ENCODE measurements at places on chromosomes 7 and 10. TPM values are rescaled to one million over a fixed set of nuclear protein-coding genes. Genes with fewer than 3 reads are reported as not detected.

GRCh38 chr7:153638821-153639435 is 413.3 kb upstream of the DPP6 start:
- no peak for DNase-seq

DNA sequence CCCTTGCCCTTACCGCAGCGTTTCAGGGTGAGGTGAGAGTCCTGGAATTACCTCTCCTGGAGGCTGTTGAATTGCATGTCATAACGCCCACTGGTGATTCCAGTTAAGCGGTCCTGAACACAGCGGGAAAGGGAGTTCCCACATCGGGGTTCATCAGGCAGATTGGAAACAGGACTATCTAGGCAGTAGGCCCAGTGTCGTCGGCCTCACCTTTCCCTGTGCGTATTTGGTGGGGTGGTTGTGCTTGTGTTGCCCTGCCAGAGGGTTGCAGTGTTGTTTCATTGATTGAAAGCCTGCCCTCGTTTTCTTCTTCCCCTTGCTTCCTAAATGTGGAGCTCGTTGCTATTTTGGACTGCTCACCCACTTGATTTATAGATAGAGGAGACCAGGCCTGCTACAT is 10.6 kb upstream of the SUN1 start:
- no peak for DNase-seq

Gene GSTO2
- 27.9 TPM for polyA plus RNA-seq

DNA sequence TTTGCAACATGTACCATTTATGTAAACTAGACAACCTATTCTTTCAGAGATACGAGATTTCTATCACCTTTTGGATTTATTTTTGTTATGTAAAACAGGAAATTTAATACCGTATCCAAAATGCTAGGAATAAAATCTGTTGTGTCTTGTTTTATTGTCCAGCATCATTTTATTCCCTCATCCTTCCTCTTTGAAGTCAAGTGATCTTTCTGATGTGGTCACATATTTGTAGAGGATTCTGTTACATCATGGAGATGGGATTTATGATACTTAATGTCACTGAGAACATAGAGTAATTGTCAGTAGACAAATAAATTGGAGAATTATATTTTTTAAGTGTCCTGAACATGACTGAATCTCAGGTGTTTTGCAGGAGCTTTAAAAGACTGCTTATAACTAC is 64.7 kb downstream of the ZNF277 start:
- no peak for DNase-seq

DNA sequence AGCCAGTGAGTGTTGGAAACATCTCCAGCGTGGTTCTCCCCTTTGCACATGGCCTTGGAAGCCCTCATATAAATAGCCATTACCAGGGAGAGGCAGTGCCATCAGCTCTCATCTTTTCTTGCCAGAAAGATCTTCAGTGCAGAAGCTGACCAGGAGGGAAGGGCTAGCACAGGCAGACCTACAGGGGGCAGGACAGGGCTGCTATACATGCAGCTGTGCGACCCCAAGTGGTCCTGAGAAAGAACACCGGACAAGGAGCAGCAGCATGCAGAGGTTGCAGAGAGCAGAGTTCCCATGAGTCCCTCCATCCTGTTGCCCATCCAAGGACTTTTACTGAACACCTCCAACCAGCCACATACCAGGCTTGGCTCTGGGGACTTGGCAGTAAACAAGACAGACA is 17.1 kb downstream of the GRID1 start:
- no peak for DNase-seq

Gene PLAC9
- polyA plus RNA-seq: 31.7 TPM

- no peak for DNase-seq
Measured at GRCh38 chr7:111274857-111275256, 183.9 kb downstream of the LRRN3 start.

- no peak for DNase-seq
Measured at GRCh38 chr10:36425131-36425797, 700.1 kb upstream of the ANKRD30A start.

Gene AEBP1
- 65.2 TPM for polyA plus RNA-seq

GRCh38 chr10:46237815-46238510 is 48.8 kb upstream of the ANTXRL start:
- DNase-seq: no peak

Gene CCDC146
- polyA plus RNA-seq: 17.7 TPM

- DNase-seq: no peak
Measured at GRCh38 chr7:7272294-7272693, 90.0 kb downstream of the C1GALT1 start.

- peak; percentile 70 for DNase-seq
Measured at GRCh38 chr10:23158370-23158769, 33.7 kb upstream of the PTF1A start.

Gene SPDYE16
- polyA plus RNA-seq: 4.0 TPM
